ENCODE measurements at places on chromosomes 2 and 18. TPM values are rescaled to one million over a fixed set of nuclear protein-coding genes. Genes with fewer than 3 reads are reported as not detected.
A peak's percentile ranks its signal among the peaks of the same experiment; 100 is the strongest.

DNA sequence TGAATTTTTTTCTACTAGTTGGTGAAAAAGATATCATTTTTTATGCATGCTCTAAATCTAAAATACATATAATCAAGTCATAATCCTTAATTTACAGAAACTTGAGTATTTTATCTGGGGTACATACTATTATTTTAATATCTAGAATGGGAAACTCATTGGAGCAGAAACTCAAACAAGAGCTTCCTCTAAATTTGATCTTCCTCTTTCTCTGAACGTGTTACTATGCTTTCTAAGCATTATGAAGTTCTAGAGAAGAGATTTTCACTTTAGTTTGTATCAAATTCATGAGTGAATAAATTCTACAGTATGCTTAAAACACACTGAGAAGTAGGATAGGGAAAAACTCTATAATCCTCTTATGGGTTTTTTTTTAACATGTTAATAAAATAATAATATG, 20.6 kb upstream of the SLC38A11 start:
- peak; percentile 52 for DNase-seq

DNA sequence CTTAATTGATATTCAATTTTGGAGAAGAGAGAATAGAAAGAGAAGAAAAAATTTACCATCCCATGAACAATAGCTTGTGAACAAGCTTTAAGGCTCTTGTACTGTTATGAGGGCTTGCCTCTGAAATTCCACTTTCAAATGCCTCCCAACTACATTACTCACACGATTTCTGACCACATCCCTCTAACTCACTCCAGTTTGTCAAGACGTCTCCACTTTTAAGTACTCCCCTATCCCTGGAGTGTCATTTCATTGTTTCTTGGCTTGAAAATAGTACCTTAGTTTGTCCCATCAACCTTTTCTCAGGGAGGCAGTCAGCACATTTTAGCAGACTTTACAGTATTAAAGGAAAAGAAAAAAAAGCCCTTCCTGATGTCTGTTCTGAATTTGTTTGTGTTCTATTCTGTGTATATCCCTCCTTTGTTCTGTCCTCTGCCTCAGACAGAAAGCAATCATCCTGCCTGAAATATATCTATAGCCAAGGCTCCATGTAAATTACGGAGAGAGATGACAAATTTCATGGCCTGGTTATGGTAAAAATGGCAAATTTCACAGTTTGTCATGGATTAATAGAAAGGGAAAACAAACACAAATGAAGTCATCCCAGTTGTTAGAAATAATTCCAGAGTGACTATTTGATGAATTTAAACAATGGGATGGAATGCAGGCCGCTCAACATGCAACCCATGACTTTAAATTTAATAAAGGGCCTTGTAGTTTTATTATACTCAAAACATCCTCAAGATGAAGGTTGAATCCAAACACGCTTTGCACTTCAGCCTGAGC, 228.8 kb downstream of the ETAA1 start:
- no peak for DNase-seq

The BCL11A gene
- total RNA-seq = 159 TPM

The PROKR1 gene
- not detected for total RNA-seq

The AGXT gene
- not detected for total RNA-seq
